ENCODE measurements at places on chromosomes 11 and 22. TPM values are rescaled to one million over a fixed set of nuclear protein-coding genes. Genes with fewer than 3 reads are reported as not detected.

DNA sequence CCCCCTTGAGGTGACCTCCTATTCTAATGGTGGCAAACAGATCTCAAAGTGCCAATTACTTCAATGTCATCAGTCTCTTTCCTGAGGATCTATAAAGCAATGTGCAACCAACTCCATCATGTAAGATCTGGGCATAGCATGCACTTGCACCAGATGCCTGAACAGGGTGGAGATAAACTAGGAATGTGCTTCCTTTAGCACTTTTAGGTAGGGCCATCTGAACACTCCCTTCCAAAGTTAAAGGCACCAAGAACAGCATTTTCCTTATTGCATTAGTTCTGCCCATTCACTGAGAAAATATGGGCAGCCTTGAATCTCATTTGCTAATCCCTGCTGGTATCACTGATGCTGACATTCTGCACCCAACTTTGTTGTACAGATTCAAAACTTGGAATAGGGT, 112.0 kb downstream of the SGSM3 start:
- DNase-seq, result no peak
- H3K4me3 ChIP-seq, result no peak overlapping the region
- H3K27me3 ChIP-seq, result no peaks in the 10 kb centered on the region
- no peaks in the 10 kb centered on the region for H3K36me3 ChIP-seq
- no peak overlapping the region for H3K27ac ChIP-seq

DNA sequence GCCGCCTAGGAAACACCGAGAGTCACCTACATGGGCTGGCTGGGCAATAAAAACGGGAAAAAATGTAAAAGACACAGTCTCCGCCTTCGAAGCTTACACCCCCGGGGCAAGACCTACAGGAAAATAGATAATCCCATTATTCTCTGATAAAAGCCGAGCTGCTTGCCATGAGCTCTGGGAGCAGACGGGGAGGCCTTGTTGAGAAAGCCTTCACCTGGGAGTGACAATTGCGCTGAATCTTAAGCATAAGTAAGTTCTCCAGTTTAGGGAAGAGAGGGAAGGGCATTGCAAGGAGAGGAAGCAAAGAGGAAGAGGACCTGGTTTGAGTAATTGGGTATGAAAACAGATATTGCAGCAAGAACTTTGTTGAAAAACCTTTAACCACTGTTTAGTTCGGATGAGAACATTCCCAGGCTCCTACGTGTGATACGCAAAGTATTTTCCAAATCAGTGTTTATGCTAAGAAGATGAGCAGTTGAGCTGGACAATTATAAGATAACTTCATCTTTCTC, 813 bp upstream of the BTBD10 start:
- H3K27me3 ChIP-seq, result peaks cover 6% of the 10 kb centered on the region
- H3K4me3 ChIP-seq, result peak overlapping the region; percentile 77
- no peak for DNase-seq
- peaks cover 33% of the 10 kb centered on the region for H3K4me1 ChIP-seq
- peak overlapping the region; percentile 87 for H3K27ac ChIP-seq

DNA sequence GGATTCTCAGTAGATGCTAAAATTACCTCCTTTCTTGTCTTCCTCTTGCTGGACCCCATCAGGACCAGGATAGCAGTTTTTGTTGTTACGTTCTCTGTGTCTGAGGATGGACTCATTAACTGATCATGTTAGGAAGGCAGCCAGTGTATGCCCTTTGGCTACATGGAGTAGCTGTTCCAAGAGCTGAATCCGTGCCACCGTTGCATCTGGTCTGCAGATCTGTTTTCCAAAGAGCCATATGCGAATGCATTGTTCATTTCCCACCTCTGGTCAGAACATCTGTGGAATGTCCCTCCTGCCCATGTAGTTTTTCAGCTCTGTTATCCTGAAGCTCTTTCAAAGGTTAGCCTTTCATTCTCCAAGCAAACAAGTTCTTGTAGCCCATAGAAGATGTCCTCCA, 188.4 kb downstream of the SPON1 start:
- no peaks in the 10 kb centered on the region for H3K36me3 ChIP-seq
- peaks cover 26% of the 10 kb centered on the region for H3K27me3 ChIP-seq
- H3K4me3 ChIP-seq, result no peak overlapping the region
- H3K4me1 ChIP-seq, result no peaks in the 10 kb centered on the region
- no peak overlapping the region for H3K27ac ChIP-seq
- DNase-seq, result no peak

Gene PAMR1
- total RNA-seq, result 12.9 TPM

DNA sequence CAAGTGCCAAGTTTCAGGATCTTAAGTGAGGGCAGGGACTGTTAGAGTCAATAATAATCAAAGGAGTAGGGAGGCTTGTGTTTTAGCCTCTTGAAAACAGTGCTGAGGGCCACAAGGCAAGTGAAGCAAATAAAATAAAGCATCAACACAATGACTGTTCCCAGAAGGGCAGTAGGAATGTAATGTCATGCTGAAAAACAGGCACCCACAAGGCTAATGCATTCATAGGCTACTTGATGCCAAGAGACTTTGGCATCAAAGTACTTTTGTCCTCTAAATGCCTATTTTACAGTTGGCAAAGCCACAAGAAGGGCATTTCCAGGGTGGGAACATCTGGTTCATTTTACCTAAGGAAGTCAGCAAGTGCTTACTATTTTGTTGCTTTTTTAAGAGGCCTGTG, 22.9 kb downstream of the RAB39A start:
- no peak overlapping the region for H3K27ac ChIP-seq
- DNase-seq, result no peak
- no peaks in the 10 kb centered on the region for H3K4me1 ChIP-seq
- H3K4me3 ChIP-seq, result no peak overlapping the region
- H3K36me3 ChIP-seq, result no peaks in the 10 kb centered on the region
- H3K27me3 ChIP-seq, result peaks cover 12% of the 10 kb centered on the region

Gene PRG2
- not detected for total RNA-seq

DNA sequence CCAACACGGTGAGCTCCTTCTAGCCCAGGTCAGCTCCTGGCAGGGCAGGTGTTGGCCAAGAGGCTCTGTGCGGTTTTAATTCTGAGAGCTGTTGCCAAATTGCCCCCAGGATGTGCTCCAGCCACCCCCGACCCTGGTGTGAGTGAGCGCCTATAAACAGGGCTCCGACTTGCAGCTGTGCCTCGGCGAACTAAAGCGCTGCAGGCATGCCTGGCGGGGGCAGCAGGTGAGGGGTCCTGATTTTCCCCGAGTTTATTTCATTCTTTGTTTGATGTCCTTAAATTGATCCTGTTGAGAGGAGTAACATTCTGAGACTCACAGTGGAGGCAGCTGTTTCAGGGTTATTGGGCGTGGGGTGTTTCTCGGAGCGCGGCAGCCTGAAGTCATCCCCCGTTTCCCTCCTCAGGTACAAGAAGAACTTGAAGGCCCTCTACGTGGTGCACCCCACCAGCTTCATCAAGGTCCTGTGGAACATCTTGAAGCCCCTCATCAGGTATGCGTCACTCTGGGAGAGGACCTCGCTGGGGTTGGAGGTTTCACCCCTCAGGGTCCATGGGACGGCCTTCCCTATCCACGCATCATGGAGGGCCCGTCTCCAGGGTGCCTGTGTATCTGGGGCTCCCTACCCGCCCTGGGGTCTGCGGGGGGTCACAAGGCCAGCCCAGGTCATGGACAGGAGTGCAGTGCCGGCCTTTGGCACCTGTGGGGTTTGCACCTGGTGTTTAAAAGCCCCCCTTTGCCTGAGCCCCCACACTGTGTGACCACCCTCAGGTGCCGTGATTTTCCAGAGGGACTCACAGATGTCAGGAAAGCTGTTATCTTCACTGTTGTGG, 62.1 kb downstream of the ARHGAP8 start:
- DNase-seq, result peak; percentile 2
- H3K27me3 ChIP-seq, result peaks cover 50% of the 10 kb centered on the region
- H3K4me1 ChIP-seq, result no peaks in the 10 kb centered on the region
- H3K36me3 ChIP-seq, result no peaks in the 10 kb centered on the region

DNA sequence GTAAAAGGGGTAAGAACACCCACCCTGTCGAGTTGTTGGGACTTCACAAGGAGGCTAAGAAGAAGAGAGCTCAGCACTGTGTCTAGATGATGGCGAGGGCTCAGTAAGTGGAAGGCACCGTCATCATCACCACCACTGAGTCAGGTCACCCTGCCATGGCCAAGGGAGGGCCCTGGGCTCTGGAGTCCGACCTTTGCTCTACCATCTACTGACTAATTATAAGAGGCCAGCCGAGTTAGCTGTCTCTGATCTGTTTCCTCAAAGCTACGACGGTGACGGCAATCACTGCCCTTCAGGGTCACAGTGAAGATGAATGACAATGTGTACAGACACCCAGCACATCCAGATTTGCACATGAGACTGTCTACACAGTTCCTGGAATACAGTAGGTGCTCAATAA, 29.3 kb downstream of the KIAA0930 start:
- H3K4me1 ChIP-seq, result peaks cover 25% of the 10 kb centered on the region
- H3K27me3 ChIP-seq, result peaks cover 9% of the 10 kb centered on the region
- H3K36me3 ChIP-seq, result no peaks in the 10 kb centered on the region
- no peak overlapping the region for H3K4me3 ChIP-seq
- no peak for DNase-seq

Gene APBB1
- total RNA-seq, result 75.5 TPM

DNA sequence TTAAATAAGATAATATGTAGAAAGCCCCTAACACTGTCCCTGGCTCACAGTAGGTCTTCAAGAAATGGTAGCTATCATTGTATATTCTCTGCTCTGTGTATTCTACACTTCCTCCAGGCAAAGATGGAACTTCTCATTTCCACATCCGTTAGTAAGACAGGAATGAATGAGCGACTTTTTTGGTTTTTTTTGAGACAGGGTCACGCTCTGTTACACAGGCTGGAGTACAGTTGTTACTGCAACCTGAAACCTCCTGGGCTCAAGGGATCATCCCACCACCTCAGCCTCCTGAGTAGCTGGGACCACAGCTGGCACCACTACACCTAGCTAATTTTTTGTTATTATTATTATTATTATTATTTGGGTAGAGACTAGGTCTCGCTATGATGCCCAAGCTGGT, 2.3 kb upstream of the CLPB start:
- no peak overlapping the region for H3K27ac ChIP-seq
- no peaks in the 10 kb centered on the region for H3K36me3 ChIP-seq
- H3K27me3 ChIP-seq, result no peaks in the 10 kb centered on the region
- no peak for DNase-seq
- H3K4me1 ChIP-seq, result peaks cover 24% of the 10 kb centered on the region

DNA sequence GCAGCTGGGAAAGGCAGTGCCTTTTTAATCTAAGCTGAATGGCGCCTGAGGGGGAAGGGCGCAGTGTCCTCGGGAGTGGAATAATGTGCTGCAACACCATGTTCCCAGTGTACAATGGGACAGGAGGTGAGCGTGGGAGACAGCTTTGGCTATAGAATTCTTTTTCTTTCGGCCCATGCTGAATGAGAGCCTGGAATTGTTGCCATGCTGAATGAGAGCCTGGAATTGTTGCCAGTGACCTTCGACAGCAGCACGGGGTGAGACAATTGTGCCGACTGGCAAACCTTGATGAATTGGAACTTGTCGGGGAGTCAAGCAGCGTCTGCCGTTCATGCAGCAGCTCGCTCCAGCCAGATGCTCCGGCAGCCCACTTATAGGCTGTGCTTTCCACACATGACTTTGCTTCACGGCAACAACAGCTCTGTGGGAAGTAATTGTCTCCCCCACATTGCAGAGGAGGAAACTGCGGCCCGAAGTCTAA, 141.4 kb upstream of the E2F8 start:
- DNase-seq, result no peak
- H3K27ac ChIP-seq, result no peak overlapping the region
- H3K27me3 ChIP-seq, result no peaks in the 10 kb centered on the region
- H3K4me3 ChIP-seq, result no peak overlapping the region
- H3K36me3 ChIP-seq, result no peaks in the 10 kb centered on the region
- H3K4me1 ChIP-seq, result peaks cover 5% of the 10 kb centered on the region

- H3K4me3 ChIP-seq, result no peak overlapping the region
- H3K36me3 ChIP-seq, result no peaks in the 10 kb centered on the region
- H3K27ac ChIP-seq, result no peak overlapping the region
- peaks cover 2% of the 10 kb centered on the region for H3K4me1 ChIP-seq
- DNase-seq, result no peak
- H3K27me3 ChIP-seq, result peaks cover 58% of the 10 kb centered on the region
These were observed 33.8 kb upstream of the VWA5A start for GRCh38 chr11:124081483-124081882.

- no peaks in the 10 kb centered on the region for H3K36me3 ChIP-seq
- no peak overlapping the region for H3K4me3 ChIP-seq
- no peaks in the 10 kb centered on the region for H3K4me1 ChIP-seq
- H3K27me3 ChIP-seq, result peaks cover 38% of the 10 kb centered on the region
- no peak overlapping the region for H3K27ac ChIP-seq
These were observed 366.7 kb downstream of the BUD13 start for GRCh38 chr11:116406042-116406441.

DNA sequence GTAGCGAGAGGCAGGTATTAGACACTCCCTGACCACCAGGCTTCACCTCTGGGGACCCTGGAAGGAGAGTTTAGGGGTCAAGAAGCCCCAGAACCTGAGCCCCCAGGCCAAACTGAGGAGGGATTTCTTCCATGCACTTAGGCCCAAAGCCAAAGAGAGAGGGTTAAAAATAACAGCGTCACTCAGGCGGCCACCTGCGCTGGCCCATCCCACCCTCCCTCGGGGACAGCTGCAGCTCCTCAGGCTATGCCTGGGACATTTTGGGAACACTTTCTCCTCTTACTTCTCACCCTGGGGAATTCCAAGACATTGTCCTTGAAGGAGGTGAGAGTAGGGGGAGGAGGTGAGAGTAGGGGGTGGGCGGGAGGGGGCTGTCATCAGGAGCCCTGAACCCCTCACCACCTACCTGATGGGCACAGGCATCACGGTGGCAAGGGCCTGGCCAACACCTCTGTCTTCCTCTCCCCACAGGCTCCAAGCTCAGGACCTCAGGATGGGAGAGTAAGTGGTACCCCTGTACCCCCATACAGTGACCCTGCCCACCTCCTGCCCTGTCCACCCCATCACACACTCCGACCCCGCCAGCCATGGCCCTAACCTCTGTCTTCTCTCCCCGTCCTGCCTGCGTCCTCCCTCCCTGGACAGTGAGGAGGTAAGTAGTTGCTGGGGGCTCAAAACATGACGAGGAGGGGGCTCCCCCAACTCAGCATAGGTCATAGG, 583 bp downstream of the TNNI2 start:
- peaks cover 48% of the 10 kb centered on the region for H3K4me1 ChIP-seq
- no peak overlapping the region for H3K27ac ChIP-seq
- H3K36me3 ChIP-seq, result no peaks in the 10 kb centered on the region
- peak; percentile 13 for DNase-seq
- no peak overlapping the region for H3K4me3 ChIP-seq
- no peaks in the 10 kb centered on the region for H3K27me3 ChIP-seq

- H3K4me3 ChIP-seq, result no peak overlapping the region
- DNase-seq, result no peak
- H3K27me3 ChIP-seq, result peaks cover 93% of the 10 kb centered on the region
- H3K27ac ChIP-seq, result no peak overlapping the region
- no peaks in the 10 kb centered on the region for H3K4me1 ChIP-seq
- H3K36me3 ChIP-seq, result no peaks in the 10 kb centered on the region
These were observed 60.8 kb upstream of the NUP50 start for GRCh38 chr22:45102896-45103420.

DNA sequence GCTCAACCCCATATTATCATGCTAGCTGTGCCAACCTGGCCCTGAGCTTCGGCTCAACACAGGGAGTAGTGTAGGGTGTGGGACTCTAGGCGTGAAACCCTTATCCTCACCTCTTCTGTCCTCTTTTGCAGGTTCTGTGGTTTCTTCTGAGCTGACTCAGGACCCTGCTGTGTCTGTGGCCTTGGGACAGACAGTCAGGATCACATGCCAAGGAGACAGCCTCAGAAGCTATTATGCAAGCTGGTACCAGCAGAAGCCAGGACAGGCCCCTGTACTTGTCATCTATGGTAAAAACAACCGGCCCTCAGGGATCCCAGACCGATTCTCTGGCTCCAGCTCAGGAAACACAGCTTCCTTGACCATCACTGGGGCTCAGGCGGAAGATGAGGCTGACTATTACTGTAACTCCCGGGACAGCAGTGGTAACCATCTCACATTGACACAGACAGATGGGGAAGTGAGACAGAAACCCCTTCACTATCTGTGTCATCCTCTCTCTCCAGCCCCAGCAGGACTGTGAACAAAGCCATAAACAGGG, 76.4 kb downstream of the GGTLC2 start:
- peaks cover 78% of the 10 kb centered on the region for H3K27me3 ChIP-seq
- H3K4me3 ChIP-seq, result no peak overlapping the region
- peak overlapping the region; percentile 8 for H3K27ac ChIP-seq

Gene NLRP14
- not detected for total RNA-seq

Data from left ventricle myocardium inferior (tissue), 1 donor.